SK-MEL-5 (cell line): ENCODE measurements at places on chromosomes 1 and 21. TPM values are rescaled to one million over a fixed set of nuclear protein-coding genes. Genes with fewer than 3 reads are reported as not detected.

The ZRANB2 gene
- total RNA-seq, result 17.4 and 22.0 TPM in 2 replicates

The E2F2 gene
- 3.8 and 4.1 TPM in 2 replicates for total RNA-seq

The OR2T8 gene
- not detected in 2 replicates for total RNA-seq

The COPA gene
- total RNA-seq, result 183 and 186 TPM in 2 replicates

The CYP2J2 gene
- total RNA-seq, result 0.98 and 1.3 TPM in 2 replicates

The UTS2 gene
- total RNA-seq, result not detected in 2 replicates

The CHIA gene
- not detected in 2 replicates for total RNA-seq

The SF3B4 gene
- total RNA-seq, result 14.1 and 15.4 TPM in 2 replicates

- DNase-seq, result no peak
These were observed 142.8 kb downstream of the HUNK start for GRCh38 chr21:32015461-32016139.

DNA sequence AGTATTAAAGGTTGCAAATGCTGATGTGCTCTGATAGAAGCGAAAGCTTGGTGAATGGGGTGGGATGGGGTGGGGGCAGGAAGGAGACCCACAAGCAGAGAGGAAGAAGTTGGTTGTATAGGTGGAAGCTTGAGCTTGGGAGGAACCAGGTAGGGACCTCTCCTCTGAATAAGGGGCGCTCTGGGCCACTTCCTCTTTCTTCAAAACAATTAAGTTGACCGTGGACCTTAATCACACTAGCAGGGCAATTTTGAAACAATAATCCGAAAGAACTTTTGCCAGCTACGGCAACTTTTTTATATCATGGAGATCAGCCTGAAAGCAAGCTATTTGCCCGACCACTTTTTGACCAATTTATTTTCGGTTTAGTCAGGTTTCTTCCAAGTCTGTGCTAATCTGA lies 1.9 kb upstream of the DYRK1A start:
- no peak for DNase-seq

DNA sequence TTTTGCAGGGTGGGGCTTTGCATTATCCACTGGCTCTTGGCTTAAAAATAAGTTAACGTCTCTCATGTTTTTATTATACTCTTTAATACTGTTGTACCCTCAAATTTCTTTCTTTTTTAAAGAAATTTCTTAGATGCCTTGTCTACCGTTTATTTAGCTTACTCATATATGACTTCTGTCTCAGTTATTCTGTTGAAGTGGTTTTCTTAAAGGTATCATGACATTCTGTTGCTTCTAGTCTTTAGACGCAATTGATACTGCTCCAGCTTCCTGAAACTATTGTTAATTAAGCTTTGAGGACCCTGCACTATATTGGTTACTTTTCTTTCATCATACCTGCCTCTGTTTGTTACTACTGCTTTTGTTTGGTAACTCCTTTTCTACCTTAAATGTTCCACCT lies 11.7 kb downstream of the PKN2 start:
- no peak for DNase-seq

- DNase-seq, result peak; percentile 51
These were observed 30.0 kb upstream of the RCSD1 start for GRCh38 chr1:167599957-167600581.

DNA sequence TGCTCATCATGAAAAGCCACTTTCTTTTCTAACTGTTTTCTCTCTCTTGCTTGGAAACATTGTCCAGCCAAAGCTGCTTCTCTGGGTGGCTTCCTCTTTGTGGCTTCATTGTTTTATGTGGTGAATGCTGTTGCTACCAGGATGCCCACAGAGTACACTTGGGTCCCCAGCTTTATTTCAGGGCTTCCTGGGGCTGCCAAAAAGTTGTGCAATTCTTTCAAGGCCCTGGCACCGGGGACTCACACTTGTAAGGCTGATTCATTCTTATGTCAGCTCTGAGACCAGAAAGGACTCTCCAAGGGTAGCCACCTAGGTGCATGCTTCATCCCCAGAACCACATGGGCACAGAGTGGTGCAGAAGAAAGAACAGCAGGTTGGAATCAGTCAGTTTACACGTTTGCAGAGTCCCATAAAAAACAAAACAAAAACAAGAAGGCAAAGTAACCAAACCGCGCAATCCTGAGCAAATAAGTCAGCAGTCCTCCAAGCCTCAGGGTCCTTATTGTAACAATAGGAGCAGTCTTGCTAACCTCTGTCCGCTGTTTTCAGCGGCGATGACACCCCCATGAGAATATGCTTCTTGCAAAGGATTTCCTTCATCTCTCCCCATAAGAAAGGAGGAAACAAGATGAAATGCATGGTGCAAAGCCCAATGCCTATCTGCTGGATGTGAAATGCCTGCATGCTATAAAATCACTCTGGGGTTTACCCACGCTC lies 89.9 kb upstream of the SSX2IP start:
- DNase-seq, result peak; percentile 23

GRCh38 chr1:244280859-244281258 lies 170.8 kb downstream of the ADSS2 start:
- DNase-seq, result no peak

DNA sequence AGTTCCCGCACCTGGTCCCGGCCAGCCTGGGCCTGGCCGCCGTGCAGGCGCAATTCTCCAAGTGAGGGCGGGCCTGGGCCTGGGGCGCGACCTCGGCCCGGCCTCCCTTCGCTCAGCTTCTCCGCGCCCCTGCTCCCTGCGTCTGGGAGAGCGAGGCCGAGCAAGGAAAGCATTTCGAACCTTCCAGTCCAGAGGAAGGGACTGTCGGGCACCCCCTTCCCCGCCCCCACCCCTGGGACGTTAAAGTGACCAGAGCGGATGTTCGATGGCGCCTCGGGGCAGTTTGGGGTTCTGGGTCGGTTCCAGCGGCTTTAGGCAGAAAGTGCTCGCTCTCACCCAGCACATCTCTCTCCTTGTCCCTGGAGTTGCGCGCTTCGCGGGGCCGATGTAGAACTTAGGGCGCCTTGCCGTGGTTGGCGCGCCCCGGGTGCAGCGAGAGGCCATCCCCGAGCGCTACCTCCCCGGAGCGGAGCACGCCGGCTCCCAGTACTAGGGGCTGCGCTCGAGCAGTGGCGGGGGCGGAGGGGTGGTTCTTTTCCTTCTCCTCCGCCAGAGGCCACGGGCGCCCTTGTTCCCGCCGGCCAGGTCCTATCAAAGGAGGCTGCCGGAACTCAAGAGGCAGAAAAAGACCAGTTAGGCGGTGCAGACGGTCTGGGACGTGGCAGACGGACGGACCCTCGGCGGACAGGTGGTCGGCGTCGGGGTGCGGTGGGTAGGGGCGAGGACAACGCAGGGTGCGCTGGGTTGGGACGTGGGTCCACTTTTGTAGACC lies 1.2 kb downstream of the OLIG1 start:
- DNase-seq, result no peak

GRCh38 chr1:161350671-161351070 lies 17.0 kb downstream of the CFAP126 start:
- DNase-seq, result no peak

DNA sequence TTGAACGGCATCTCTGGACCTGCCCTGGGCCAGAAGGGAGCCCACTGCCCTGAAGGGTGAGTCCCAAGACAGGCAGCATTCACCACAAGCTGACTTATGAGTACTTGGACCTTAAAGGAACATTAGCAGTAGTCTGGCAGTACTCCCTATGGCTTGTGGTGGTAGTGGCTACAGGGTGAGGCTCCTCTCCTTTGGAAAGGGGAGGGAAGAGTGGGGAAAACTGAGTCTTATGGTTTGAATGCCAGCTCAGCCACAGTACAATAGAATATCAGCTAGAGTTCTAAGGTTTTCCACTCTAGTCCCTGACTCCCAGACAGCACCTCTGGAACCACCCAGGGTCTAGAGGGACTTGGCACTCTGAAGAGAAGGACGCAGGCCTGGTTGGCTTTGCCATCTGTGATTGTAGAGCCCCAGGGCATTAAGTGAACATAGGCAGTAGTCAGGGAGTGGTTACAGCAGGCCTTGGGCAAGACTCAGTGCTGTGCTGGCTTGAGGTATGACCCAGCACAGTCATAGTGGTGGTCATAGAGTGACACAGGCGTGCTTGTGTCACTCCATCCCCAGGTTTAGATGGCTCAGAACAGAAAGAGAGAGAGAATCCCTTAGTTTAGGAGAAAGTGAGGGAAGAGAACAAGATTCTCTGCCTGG lies 31.0 kb downstream of the CD53 start:
- DNase-seq, result no peak

DNA sequence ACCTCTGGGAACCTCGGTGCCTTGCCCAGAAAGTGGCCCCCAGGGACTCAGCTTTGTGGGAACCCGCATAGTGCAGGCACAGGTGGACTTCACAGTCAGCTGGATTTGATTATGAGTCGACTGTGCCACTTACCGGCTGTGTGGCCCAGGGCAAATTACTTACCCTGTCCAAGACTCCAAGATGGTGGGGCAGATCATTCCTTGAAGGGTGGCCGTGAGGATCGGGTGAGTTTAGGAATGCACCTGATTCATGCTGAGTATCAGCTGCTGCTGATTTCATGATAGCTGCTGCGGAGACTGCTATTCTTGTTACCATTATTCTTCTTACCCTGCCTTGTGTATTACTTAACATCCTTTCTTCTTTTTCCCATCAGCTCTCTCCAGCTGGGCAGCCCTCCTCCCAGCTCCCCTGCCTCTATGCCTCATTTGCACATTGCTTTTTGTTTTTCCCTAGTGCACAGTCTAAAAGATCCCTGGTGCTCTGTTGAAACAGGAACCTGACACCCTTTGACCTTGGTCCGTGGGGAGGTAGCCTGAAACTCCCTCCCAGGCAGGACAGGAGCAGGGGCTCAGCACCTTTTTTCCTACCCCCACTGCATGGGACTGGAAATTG lies 40.5 kb upstream of the FHAD1 start:
- DNase-seq, result no peak

DNA sequence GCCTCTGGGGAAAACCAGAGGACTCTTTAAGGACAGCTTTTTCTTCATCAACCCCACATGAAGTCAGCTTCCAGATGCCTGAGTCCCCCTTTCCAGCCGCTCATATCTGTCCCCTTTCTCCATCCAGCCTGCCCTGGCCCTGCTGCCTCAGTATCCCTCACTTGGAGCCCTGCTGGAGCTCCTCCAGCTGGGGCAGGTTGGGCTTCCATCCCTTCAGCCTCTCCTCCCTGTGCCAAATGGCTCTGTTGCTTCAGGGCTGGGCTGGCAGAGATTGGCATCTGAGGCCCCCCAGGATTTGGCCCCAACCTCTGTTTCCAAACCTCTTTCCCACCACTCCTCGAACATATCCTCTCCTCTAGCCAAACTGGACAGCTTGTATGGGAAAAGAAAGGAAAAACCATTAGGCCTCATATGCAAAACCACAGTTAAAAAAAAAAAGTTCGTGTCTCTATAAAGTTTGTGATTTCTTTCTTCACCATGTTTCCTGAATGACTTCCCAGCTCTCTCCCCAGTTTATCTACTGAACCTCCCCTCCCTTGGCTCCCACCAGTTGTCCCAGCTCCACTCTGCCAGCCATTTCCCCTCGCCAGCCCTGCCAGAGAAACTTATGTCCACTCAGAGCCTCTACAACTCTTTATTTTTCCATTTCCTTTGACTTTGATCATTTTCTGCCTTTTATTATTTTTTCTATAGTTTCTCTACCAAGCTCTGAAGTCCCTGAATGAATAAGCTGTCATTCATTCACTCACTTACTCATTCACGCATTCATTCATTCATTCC lies 217.9 kb downstream of the FOXD2 start:
- DNase-seq, result no peak

DNA sequence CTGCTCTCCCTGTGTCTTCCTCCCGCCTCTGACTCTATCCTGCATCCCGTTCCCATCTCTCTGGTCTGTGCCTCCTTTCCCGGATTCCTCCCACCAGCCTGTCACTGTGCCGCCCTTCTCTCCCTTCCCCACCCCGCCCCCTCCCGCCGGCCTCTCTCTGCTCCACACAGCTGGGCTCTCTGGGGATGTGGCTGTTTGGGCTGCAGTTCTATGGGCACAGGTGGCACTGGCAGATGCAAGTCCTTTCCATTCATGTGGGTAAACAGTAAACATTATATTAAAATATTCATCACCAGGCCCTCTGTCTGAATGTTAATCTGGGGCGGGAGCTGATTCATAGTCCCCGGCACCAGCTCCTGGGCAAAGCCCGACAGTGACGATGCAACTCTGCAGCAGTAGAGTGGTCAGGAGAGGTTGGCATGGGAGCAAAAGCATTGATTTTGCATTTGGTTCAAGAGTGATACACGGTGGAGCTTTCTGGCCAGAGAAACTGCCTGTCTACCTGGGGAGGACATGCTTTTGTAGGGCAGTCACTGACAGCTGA lies 249.3 kb downstream of the TNR start:
- DNase-seq, result no peak

DNA sequence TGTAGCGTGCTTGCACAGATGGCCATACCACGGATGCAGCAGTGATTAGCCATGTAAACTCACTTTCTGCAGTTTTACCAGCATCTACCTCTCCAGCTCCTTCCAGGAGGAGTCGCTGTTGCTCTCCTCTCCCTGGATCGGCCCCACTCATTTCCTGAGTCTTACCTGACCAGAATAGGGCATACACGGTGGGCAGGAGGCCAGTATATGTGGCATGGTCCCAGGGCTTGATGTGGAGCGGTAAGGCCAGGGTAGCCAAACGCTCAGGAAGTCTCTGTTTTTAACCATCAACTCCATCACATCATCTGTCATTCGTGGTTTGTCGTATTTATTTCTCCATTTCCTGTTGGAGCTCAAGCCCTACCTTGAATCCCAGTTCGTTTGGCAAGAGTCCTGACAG lies 163.4 kb upstream of the USP24 start:
- peak; percentile 50 for DNase-seq

GRCh38 chr1:112904831-112905261 lies 51.1 kb downstream of the SLC16A1 start:
- DNase-seq, result no peak

- DNase-seq, result no peak
These were observed 230.9 kb downstream of the MATN1 start for GRCh38 chr1:30492451-30492850.

GRCh38 chr1:156659988-156660751 lies 17.0 kb downstream of the NES start:
- peak; percentile 95 for DNase-seq

DNA sequence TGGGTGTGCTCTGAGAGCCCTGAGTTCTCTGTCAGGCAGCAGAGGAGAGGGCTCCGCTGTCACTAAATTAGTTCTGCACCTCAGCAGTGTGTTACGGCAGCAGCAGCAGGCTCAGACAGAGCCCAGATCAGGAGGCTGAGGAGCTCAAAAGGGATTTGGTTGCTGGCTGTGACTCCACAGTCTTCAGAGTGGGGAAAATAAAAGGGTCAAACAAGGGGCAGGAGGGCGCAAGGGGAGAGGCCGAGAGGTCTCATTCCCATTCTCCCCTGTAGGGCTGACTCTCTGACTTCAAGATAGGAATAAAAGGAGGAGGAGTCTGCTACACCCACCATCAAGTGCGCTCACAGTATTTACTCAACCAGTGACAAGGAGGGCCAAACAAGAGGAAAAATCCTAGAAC lies 9.2 kb upstream of the SLC45A3 start:
- no peak for DNase-seq

GRCh38 chr1:7885513-7886404 lies 32.9 kb upstream of the UTS2 start:
- peak; percentile 22 for DNase-seq
